ENCODE measurements at places on chromosomes 2 and 18.

GRCh38 chr2:12277241-12278034 lies 439.3 kb upstream of the TRIB2 start:
- no peak for DNase-seq

- DNase-seq: no peak
Measured at GRCh38 chr2:101003278-101003775, 1.2 kb downstream of the RPL31 start.

DNA sequence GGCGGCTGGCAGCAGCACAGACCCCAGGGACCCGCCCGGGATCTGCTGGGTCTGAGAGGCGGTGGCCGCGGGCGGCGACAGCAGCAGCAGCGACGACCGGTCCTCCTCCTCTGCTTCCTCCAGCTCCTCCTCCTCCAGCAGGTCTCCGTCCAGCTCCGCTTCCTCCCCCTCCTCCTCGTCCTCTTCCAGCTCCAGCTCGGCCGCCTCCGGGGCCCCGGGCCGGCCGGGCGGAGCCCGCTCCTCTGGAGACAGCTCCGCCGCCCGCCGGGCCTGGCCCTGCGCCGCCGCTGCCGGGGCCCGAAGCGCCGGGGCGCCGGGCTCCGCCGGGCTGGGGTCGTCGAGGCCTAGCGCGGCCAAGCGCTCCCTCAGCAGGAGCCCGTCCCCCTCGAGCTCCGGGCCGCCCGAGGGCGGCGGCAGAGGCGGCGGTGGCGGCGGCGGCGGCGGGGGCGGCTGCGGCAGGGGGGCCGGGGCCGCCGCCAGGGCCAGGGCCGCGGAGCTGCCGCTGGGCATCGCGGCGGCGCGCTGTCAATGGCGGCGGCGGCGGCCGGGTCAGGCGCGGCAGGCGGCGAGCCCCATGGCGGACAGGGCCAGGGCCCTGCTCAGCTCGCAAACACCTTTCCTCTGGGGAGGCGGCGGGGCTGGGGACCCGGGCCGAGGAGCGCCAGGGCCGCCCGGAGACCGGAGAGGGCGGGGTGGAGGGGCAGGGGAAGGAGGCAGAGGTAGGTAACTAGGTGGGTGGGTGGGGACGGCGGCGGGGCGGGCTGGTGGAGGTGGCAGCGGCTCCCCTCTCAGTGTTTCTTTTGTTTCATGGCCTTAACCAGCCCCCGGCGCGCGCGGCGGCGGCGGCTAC lies 445 bp downstream of the MEX3C start:
- DNase-seq: no peak

- no peak for DNase-seq
Measured at GRCh38 chr2:238231251-238231793, 8.5 kb downstream of the HES6 start.

DNA sequence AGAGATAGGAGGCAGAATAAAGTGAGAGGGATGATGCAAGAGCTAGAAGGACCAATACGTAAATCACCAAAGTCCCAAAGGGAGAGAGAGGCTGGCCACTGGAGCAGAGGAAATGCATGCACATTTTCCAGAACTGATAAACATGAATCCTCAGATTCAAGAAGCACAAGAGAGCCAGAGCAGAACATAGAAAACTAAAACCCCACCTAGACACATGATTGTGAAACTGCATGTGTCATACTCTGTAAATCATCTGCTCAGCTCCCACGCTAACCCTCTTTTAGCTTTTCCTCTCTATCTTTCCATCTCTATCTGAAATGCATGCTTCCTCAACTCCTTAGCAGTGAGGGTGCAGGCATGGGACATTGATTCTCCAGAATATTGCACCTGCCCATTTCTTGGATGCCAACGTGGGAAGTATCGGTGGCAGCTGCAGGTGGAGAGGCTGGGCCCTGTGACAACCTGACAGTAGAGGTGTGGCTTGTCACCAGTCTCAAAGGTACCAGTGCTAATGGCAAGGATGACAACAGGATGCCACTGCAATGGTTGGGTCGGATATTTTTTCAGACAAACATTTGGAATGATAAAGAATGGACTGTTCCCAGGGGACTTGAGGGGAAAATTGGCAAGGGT lies 89.3 kb upstream of the OTOS start:
- no peak for DNase-seq

GRCh38 chr2:26540306-26540705 lies 62.4 kb upstream of the OTOF start:
- no peak for DNase-seq

GRCh38 chr18:62485684-62486083 lies 37.1 kb upstream of the ZCCHC2 start:
- no peak for DNase-seq

GRCh38 chr2:142536966-142537365 lies 340.5 kb upstream of the KYNU start:
- DNase-seq: no peak

DNA sequence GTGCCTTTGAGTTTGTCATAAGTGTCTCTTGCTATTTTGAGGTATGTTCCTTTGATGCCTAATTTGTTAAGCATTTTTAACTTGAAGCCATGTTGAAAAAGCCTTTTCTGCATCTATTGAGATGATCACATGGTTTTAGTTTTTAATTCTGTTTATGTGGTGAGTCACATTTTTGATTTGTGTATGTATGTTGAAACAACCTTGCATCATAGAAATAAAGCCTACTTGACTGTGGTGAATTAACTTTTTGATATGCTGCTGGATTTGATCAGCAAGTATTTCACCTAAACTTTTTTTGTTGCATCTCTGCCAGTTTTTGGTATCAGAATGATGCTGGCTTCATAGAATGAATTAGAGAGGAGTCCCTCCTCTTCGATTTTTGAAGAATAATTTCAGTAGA lies 469.7 kb downstream of the CDH2 start:
- DNase-seq: no peak
